ENCODE measurements at places on chromosomes 11 and 22.
A peak's percentile ranks its signal among the peaks of the same experiment; 100 is the strongest.

GRCh38 chr11:8739309-8739793, 56.8 kb downstream of the RPL27A start:
- DNase-seq = no peak

DNA sequence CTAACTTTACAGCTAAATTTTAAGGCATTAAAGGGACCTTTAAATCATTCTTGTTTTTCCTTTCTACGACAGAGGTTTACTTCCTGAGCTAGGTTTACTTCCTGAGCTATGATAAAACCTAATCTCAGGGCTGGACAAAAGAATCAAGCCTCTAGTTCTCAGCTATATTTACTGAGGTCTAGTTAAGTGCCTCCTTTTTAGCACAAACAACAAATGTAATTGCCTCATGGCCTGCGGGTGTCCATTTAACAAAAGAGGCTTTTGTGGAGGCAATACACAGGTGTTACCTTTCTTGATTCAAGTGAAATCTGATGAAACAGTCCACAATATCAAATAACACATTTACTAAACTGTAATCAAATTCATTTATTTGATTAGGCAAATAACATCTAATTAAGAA, 67.3 kb downstream of the IMMP1L start:
- DNase-seq = no peak

- DNase-seq = peak; percentile 54
Measured at GRCh38 chr22:35425971-35426800, 26.2 kb downstream of the MCM5 start.

DNA sequence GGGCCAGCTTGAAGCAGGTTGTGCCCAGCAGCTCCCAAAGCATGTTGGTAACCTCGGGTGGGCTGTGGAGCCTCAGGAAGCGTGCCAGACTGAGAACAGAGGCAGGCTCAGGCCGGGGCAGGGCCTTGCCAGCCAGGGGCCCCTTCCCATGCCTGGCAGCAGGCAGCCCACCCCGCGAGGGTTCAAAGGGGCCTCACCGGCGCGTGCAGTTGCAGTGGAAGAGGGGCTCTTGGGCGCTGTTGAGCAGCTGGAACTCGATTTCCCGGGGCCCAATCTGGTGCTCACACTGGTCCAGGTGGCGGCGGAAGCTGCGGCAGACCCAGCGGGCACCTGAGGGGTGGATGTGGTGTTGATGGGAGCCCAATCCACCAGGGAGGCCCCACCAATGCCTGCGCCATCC, 3.6 kb downstream of the PLA2G3 start:
- no peak for DNase-seq

- DNase-seq = peak; percentile 84
Measured at GRCh38 chr11:114075891-114076441, 16.5 kb downstream of the ZBTB16 start.

- no peak for DNase-seq
Measured at GRCh38 chr22:39098576-39098975, 1.5 kb downstream of the APOBEC3H start.

DNA sequence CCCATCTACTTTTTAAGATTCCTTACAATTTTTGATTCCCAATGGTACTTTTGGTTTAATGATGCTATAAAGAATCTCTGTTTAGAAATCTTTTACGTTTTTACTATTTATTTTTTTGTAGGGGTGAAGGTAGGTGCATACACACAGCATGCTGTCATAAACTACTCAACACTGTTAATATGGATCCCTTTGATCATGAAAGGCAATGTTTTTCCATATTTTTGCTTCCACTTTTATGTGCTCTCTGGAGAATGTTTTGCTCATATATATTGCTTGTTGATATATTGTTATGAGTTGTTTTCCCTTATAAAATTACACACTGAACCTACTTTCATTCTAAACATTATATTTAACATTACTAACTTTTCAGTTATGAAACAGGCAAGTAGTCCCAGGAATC, 123.6 kb upstream of the TP53AIP1 start:
- DNase-seq = no peak

- no peak for DNase-seq
Measured at GRCh38 chr11:19519912-19520641, 192.6 kb upstream of the NAV2 start.

GRCh38 chr11:32071811-32072210, 19.1 kb upstream of the RCN1 start:
- DNase-seq = peak; percentile 52

DNA sequence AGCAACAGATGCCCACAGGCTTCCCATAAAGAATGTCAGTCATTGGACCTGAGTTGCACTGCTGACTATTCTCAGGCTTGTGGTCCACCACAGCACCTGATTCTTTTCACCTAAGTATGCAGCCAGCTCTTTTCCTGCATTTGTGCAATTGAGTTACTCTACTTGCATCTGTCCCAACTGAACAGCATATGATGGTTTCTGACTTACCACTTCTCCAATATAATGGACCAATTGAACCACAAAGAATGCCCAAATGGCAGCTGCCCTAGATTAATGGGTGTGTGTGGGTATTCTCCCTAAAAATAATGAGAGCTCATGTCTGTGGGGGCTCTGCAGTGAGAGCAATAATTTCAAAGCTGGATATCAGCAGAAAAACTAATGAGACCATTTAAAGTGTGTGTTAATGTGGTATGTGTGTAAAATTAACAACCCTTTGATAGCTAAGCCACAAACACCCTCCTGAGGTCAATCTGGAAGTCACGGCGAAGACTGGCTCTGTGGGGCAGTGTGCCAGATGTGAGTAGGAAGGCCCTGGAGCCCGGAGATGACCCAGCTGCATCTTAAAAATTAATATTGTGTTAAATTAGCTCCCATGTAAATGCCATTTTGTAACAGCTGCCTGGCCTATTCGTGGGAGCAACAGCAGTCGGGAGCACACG, 43.8 kb downstream of the SC5D start:
- DNase-seq = no peak

DNA sequence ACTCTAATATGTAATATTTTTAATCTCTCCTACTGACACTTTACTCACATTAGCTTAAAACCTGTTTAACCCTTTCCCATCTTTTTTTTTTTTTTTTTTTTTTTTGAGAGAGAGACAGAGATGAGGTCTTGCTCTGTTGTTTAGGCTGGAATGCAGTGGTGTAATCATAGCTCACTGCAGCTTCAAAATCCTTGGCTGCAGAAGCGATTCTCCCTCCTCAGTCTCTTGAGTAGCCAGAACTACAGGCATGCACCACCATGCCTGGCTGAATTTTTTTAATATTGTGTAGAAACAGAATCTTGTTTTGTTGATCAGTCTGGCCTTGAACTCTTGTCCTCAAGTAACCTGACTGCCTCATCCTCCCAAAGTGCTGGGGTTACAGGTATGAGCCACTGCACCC, 37.3 kb downstream of the PAMR1 start:
- DNase-seq = peak; percentile 28

GRCh38 chr22:47209547-47210023, 447.1 kb downstream of the TBC1D22A start:
- DNase-seq = no peak

DNA sequence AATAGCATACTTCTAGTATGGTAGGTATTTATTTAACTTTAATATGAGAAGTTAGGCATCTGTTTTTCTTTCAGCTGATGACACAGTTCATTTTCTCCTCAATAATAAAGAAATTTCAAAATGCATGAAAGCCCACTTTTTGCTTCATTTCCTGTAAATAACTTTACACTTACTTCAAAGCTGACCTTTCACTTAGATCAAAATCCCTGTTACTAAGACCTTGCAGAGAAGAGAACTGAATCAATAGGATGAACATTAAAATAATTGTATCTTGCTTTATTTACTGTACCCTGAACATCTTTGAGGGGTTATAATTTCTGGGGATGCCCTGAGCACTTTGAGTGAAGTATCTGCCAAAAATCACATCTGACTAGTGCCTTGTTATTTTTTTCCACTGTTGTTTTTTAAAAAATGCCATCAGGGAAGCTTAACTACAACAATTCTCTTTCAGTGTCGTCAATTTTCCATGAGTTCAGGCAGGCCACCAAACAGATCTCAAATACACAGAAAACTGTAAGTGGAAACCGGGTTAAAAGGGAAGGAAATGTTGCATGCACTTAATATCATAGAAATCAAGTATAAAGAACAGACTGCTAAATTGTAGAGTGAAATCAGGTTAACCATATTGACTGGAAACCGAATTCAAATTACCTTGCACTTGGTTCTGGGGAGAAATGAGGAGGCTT, 206.2 kb downstream of the MAML2 start:
- DNase-seq = peak; percentile 29

- no peak for DNase-seq
Measured at GRCh38 chr11:62981743-62982142, 3.0 kb downstream of the SLC22A6 start.

DNA sequence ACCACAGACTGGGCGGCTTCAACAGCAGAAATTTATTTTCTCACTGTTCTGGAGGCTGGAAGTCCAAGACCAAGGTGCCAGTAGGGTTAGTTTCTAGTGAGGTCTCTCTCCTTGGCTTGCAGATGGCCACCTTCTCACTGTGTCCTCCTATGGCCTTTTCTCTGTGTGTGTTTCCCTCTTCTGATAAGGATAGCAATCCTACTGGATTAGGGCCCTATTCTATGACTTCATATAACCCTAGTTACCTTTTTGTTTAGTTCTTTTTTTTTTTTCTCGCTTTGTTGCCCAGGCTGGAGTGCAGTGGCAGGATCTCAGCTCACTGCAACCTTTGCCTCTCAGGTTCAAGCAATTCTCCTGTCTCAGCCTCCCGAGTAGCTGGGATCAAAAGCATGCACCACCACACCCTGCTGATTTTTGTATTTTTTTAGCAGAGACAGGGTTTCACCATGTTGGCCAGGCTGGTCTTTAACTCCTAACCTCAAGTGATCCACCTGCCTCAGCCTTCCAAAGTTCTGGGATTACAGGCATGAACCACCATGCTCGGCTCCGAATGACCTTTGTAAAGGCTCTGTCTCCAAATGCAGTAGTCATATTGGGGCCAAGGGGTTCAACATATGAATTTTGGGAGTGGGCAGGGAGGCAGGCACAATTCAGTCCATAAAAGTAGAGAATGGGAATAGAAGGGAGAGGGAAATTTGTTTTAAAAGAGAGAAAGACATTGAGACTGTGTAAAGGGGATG, 25.5 kb upstream of the NNMT start:
- no peak for DNase-seq

- no peak for DNase-seq
Measured at GRCh38 chr11:43921561-43922294, 20.7 kb upstream of the C11orf96 start.

- DNase-seq = no peak
Measured at GRCh38 chr11:121047926-121048325, 24.0 kb downstream of the TBCEL start.

DNA sequence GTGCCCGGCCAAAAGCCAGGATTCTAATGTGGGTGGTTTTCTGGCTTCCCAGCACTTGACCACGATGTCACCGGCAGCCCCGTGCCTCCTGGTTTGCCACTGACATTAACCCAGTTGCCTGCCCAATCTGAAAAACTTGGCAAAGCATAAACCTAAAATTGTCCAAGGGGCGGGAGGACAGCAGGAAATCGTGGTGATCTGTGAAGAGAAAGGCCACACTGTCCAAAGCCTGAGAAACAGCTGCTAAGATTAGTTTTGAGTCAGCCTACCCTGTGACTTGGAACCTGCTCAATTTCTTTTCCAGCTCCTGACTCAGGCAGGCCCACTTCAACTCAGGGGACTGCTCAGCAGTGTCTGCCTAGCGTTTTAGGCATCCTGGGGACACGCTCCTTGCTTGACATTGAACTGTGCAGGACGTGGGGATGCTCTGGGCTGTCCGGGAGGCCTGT, 8.2 kb upstream of the F2 start:
- peak; percentile 93 for DNase-seq

- no peak for DNase-seq
Measured at GRCh38 chr11:3050386-3051195, 6.6 kb downstream of the CARS1 start.

DNA sequence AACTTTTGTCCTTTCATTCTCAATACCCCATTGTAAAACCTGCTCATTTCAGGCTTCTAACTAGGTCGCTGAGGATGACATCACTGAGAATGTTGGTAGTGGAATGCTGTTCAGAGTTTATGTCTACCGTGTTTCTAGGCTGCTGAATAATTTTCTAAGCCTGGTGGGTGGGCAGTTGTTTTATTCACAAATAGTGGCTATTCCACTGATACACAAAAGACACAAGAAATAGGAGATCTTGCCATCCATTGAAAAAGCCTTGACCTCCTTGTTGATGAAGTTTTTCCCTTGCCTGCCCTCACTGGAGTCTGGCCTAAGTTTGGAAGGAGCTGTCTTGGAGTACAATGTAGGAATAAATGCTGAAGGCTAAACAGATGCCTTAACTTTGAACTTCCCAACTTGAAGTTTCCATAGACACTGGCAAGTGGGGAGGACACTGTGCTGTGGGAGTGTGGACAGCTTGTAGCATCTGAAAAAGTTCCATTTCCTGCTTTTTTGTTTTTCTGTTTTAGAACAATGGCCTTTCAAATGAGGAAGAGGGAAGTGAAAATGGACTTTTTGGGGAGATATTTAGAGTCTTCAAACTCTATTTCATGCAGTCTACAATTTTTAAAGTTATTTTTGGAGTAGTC, 59.2 kb downstream of the TRIM44 start:
- no peak for DNase-seq

DNA sequence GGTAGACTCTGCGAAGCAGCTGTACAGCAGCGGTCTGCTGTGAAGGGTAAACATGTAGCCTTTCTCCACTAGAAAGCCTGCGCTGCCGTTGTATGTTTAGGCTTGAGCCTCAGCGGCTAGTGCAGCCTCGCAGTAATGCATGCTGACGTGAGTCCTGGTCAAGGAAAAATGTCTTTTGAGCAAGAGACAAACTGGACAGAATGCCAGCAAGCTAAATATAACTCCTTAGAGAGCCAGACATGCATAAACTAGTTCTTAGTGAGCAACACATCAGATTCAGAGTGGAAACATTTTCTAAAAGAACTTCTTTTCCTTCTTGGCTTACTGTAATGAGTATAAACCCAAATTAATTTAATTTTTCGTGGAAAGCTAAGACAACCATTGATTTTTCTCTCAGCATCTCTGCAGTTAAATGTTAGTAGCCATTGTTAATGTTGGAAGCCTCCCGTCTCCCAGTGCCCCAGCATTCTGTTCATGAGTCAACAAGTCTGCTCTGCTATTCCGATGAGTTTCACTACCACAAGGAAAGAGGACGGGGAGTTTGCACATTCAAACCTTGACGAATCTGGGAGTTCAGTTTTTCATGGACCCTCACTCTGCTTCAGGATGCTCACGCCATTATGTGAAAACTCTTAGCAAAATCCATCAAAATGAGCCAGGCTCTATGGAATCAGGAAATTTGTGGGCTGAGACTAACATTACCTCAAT, 51.4 kb downstream of the JAM3 start:
- peak; percentile 88 for DNase-seq

- peak; percentile 39 for DNase-seq
Measured at GRCh38 chr22:44348971-44349560, 36.3 kb upstream of the SHISAL1 start.

GRCh38 chr11:129790106-129790505, 25.5 kb upstream of the TMEM45B start:
- no peak for DNase-seq

GRCh38 chr11:13343067-13343466, 65.5 kb downstream of the BMAL1 start:
- DNase-seq = no peak
